ENCODE measurements at places on chromosomes 2 and 18. TPM values are rescaled to one million over a fixed set of nuclear protein-coding genes. Genes with fewer than 3 reads are reported as not detected.

The ANKRD53 gene
- polyA plus RNA-seq = not detected

The SNRNP200 gene
- 53.6 TPM for polyA plus RNA-seq

The NMUR1 gene
- not detected for polyA plus RNA-seq

The SNORC gene
- 0.14 TPM for polyA plus RNA-seq

The ANTXR1 gene
- polyA plus RNA-seq = not detected

The GPBAR1 gene
- 0.17 TPM for polyA plus RNA-seq
